ENCODE measurements at places on chromosomes 11 and 22. TPM values are rescaled to one million over a fixed set of nuclear protein-coding genes. Genes with fewer than 3 reads are reported as not detected.
A peak's percentile ranks its signal among the peaks of the same experiment; 100 is the strongest.

DNA sequence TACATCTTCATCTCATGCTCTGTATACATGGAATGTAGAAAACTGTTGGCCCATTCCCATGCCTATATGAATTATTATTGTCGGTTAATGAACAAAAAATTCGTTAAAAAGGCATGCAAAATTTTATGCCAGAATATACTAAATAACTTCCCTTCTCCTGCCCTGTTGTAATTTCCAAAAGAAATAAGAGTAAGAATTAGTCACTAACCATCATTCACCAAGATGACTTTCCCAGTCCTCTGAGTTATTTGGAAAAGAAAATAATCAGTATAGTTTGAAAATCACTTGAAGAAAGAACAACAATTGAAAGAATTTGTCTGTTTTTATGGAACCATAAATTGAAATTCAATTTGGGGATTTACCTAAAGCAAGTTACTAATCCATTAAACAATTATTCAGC, 1149.1 kb upstream of the RAG2 start:
- DNase-seq: no peak

DNA sequence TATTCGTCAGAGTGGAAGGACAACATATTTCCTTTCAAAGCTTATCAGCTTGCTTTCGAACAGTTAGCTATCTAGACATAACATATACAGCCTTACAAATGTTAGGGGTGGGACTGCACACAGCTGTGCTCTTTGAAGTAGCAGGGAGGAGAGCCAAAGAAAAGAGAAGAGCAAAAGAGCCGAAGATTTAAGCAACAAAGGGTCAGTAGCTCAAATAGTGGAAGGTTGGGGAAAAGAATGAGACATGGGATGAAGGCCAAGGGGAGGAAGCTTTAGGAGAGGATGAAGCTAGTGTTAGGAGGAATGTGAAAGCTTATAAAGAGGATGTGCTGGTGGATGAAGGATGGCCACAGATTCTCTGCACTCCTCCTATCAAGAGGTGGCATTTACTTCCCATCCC, 31.8 kb upstream of the IGSF22 start:
- DNase-seq: no peak

DNA sequence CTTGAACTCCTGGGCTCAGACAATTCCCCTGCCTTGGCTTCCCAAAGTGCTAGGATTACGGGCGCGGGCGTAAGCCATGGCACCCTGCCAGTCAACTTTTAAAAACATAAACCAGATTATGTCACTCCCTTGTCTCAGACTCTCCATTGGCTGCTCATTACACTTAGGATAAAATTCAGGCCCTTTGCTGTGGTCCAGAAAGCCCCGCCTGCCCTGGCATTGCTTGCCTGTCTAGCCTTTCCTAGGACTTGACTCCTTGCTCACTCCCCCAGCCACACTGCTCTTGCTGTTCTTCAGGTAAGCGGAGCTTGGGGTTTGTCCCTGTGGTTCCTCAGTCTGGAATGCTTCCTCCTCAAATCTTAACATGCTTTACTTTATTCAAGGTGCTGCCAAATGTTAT, 30.5 kb downstream of the DIXDC1 start:
- DNase-seq: no peak

DNA sequence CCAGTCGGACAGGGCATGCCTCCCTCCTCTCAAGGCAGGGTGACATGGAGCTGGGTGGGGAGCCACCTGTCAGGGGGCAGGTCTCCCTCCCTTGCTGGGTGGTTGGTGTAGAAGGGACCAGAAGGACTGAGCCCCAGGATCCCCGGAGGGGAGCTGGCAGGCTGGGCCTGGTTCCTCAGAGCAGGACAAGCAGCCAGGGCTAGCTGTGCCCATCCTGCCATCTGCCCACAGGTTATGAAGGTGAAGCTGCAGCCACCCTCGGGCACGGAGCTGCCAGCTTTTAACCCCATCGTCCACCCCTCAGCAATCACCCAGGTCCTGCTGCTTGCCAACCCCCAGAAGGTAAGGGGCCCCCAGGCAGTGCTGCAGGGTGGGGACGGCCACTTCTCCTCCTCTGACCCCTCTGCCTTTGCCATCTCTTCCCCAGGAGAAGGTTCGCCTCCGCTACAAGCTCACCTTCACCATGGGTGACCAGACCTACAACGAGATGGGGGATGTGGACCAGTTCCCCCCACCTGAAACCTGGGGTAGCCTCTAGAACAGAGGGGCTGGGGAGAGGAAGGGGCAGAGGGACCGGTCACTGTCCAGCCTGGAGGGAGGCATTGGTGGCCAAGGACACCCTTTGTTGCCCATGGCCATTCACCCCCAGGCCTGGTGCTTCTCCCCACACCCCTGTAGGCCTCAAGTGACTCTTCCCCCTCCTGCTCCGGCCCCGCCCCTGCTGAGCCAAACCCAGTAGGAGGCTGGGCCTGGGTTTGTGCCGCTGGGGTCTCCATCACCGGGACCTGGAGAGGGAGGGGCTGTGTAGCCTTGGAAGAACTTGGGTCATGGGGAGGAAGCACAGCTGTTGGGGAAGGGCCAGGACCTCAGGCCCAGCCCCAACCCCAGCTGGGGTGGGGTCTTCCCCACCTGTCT, 7.0 kb upstream of the SH3BP1 start:
- no peak for DNase-seq

- DNase-seq: no peak
Observed at GRCh38 chr11:2929531-2929949, 320 bp upstream of the PHLDA2 start.

The PHETA2 gene
- total RNA-seq: 3.5 TPM

DNA sequence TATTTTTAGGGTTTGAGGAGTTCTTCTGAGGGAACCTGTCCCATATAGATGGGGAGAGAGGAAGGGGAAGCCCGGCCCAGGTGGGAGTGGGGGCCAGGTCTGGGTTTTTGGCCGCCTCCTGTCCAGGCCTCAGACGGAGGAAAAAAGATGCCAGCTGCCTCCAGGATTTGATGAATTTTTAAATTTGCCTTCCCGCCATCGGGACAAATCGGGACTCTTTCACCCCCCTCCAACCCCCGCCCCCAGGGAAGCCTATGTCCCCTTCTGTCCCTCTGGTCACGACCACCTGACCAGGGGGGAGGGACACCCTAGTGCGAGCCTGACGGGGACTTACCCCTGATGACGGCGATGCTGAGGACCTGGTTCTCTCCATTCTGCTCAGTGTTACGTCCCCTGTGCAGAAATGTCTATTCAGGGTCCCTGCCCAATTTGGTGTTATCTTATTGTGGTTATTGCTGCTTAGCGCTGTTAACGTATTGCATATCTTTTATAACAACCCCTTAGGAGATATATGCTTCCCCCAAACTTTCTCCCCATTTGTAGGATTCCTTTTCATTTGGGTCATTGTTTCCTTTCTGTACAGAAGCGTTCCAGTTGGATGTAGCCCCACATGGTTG, 115.9 kb upstream of the GRK3 start:
- no peak for DNase-seq

DNA sequence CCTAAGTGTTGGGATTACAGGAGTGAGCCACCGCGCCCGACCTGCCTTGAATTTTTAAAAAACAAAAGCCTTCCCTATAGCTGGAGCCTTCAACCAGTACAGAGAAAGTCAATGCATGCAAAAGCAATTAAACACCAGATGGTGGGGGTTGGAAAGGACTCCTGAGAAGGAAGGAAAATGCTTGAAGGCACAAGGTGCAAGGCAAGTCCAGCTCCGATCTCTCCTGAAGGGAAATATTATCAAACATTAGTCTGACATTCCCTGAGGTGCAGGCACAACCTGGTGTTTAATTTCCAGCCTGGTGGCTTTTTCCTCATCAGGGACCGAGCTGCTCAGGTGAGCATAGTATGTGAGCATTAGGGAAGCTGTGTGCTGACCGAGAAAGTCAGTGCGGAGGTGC, 12.9 kb upstream of the RAPSN start:
- no peak for DNase-seq

GRCh38 chr11:71998649-71999310, at the start of gene IL18BP:
TSS of gene IL18BP (plus strand) at chr11:71998909. CDS start at chr11:71999985, 1,076 bp downstream.
- DNase-seq: peak; percentile 23

- no peak for DNase-seq
Observed at GRCh38 chr11:6095798-6096197, 11.7 kb upstream of the OR56B4 start.

DNA sequence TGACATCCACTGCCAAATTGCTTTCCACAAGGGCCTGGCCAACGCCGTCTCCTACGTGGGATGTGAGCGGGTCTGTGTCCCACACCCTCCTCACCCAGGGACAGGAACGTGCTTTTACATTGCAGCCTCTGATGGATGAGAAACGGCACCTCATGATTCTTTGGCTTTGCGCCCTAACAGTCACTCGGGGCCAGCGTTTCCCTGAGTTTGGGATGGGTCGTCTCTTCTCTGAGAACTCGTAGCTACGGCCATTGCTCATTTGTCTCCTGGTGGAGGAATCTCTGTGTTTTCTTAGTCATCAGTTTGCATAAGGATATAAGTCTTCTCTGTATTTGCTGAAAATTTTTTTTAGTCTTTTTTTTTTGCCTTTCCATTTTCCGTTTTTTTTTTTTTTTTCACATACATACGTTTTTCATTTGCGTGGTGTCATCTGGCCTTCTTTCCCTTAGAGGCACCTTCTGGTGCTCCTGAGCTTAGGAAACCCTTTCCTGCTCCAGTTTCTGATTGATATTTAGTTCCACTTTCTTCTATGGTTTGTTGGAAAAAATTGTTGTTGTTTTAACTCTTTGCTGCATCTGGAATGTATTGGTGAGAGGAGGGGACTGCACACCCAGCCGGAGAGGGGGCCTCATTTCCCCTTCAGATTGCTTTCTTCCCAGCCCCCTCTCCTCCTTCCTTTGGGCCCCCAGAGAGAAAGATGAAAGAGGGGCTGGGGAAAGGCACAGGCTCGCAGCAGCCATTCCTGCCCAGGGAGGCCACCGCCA, 12.0 kb downstream of the TNNT3 start:
- no peak for DNase-seq

DNA sequence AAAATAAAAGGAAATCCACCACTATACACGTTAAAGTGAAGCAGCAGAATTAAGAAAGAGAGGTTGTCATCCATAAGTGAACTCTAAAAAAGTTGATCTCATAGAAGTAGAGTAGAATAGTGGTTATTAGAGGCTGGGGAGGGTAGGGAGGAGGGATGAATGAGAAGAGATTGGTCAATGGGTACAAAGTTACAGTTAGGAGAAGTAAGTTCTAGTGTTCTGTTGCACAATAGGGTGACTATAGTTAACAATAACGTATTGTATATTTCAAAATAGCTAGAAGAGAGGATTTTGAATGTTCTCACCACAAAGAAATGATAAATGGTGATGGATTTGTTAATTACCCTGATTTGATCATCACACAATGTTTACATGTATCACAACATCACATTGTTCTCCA, 72.0 kb downstream of the CD82 start:
- DNase-seq: no peak

The DEUP1 gene
- total RNA-seq: not detected

DNA sequence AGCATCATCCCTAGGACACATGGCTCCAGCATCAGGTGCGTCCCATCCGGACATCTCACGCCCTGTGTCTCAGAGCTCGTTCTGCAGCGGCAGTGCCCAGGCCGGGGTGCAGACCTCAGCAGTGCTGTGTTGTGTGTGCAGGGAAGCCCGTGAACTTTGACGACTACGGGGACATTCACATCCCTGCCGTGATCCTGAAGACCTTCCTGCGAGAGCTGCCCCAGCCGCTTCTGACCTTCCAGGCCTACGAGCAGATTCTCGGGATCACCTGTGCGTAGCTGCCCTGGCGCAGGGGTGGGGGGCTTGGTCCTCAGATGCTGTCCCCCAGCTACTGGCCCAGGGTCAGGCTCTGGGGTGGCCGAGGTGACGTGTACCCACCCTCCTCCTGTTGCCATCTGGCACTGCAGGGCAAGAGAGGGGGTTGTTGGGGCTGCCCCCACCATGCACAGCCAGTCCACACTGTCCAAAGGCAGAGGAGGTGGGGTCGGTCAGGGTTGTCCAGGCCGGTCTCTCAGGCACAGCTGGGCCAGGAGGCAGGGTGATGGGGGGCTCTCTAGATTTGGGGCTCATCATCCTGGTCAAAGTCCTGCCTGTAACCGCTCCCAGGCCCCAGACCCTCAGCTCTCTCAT, 96.5 kb downstream of the ARHGAP8 start:
- DNase-seq: no peak

DNA sequence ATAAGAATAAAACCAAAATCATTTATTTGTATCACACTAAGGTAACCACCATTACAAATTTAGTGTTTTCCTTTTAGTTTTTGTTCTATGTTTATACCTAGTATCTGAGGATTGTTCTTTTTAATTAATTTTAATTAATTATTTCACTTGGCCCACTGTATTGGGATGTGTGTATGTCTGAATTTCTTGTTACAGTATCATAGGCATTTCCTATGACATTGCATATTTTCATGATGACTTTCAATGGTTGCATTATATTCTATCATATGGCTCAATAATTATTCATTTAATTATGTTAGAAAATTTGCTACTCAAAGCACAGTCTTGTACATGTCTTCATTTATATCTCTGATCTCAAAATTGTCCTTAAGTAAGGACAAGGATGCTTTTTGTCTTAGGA, 41.0 kb downstream of the C11orf71 start:
- no peak for DNase-seq

The HTR3B gene
- total RNA-seq: not detected

DNA sequence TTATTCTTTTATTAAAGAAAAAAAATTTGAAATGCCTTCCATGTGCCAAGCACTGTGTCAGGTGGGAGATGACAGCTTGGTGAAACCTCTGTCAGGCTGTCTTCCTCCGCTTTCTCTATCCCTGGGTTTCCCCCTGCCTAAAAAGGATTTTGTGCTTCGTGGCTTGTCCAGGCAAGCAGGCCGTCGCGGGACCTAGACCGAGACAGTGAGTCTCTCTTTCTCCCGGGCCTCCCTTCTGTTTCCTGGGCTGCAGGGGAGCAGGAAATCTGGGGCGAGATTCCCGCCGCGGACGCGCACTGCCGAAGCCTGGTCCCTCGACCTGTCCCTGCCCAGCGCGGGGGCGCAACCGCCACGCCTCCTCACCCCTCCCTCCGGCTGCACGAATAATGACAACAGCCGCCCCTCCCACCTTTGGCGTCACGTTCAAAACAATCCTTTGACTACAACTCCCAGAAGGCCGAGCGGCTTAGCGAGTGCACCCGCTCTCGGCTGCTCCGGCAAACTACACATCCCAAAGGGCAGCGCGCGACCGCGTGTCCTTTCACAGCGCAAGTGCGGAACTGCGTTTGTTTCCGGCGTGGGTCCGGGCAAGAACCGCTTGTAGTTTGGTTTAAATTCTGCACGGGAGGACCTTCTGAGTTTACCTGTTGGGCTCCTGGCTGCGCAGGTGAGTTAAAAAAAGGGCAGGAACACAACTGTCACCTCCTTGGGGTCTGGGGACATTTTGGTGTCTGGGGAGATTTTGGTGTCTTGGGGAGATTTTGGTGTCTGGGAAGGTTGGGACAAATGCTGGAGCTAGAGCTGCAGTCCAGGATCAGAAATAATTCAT, at the start of gene CLP1:
Gene CLP1, plus strand, starts transcription at position 569 of the 829 bp plus-strand sequence. CDS start 1,715 bp downstream, outside the sequence.
- DNase-seq: peak; percentile 99

DNA sequence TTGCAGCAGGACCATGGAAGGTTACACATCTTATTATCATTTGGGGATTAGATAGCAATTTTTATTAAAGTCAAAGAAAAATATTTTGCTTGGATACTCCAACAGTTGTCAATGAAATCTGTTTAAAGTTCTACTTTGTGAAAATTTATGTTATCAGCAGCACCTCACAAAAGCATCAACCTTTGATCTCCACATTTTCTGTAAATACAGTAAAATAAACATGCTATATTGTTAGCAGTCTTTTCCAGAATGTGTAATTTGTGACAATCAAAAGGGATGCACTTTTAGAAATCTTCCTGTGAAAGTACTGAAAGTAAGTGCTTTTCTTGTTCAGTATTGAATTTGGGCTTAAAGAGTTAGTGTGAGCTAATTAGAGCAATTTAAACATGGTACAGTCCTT, 4.1 kb downstream of the SLC22A25 start:
- no peak for DNase-seq

- no peak for DNase-seq
Observed at GRCh38 chr11:108224366-108224765, 1.5 kb downstream of the ATM start.

The IL10RA gene
- 0.82 TPM for total RNA-seq
